Karpas-422 (cell line): ENCODE measurements at places on chromosomes 12 and 14.

GRCh38 chr14:73761618-73762355 is 47.6 kb upstream of the PNMA1 start:
- peak; percentile 71 for DNase-seq

GRCh38 chr12:77122236-77122635 is 56.9 kb upstream of the E2F7 start:
- DNase-seq, result no peak

- DNase-seq, result no peak
These were observed 1.4 kb upstream of the DIO3 start for GRCh38 chr14:101559624-101560533.

- no peak for DNase-seq
These were observed 20.9 kb downstream of the ISCA2 start for GRCh38 chr14:74514471-74514941.

DNA sequence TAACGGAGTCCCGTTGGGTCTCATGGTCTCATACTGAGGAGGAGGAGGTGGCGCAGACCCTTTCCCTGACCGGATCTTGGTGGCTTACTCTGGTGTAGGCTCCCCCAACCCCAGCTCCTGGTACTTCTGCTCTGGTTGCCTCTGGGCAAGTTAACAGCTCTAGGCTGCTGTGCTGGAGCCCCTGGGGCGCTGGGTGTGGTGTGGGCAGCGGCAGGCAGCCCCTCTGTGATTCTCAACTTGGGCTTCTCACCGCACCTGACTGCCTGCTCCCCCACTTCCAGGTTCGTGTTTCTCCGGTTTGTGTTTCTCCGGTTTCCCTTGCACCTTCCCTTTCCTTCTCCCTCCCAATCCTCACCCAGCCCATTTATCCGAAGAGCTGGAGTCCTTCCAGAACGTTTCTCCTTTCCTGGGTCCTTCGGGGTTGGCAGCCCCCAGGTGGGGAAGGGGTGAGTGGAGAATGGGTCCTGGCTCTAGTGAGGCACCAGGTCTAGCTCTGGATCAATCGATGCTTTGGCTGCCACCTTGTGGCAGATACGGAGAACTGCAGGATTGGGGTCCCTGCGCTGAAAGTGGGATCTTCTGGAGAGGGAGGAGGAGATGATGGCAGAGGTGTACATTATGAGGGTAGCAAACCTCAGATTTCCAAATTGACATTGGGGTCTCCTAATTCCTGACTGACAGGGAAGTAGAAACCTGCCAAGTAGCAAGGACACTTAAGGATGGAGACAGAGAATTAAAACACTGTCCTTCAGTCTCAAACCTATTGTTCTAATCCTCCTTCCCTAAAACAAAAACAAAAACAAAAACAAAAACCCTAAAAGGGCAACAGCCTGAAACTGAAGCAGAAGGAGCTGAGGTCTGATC is 8.3 kb downstream of the CISTR start:
- peak; percentile 89 for DNase-seq
